ENCODE measurements at places on chromosomes 11 and 22.

GRCh38 chr22:26466196-26466595 lies 17.4 kb downstream of the HPS4 start:
- no peak for DNase-seq

GRCh38 chr11:34223021-34223813 lies 117.8 kb downstream of the NAT10 start:
- peak; percentile 50 for DNase-seq

GRCh38 chr11:91654686-91655085 lies 569.9 kb upstream of the FAT3 start:
- DNase-seq, result no peak

GRCh38 chr11:118436639-118437207 lies 431 bp downstream of the KMT2A start:
- peak; percentile 15 for DNase-seq

- no peak for DNase-seq
Observed at GRCh38 chr11:70555078-70555477, 156.7 kb downstream of the CTTN start.

DNA sequence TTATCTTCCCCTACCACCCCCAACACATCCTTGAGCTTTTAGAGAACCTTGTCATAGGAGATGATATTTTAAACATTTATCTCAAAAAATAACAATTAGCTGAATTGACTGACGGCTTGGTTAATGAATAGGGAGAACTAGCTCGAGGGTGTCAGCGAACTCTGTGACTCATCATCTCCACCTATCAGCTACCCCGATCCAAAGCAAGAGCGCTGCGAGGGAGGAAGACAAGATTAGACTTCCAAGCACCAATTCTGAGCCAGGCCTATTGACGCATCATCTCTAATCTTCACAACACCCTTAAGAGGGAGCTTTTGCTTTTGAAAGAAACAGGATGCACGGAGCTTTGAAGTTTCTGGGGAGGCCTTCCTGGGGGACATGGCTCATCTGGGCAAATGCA lies 51.0 kb upstream of the GALNT18 start:
- no peak for DNase-seq

DNA sequence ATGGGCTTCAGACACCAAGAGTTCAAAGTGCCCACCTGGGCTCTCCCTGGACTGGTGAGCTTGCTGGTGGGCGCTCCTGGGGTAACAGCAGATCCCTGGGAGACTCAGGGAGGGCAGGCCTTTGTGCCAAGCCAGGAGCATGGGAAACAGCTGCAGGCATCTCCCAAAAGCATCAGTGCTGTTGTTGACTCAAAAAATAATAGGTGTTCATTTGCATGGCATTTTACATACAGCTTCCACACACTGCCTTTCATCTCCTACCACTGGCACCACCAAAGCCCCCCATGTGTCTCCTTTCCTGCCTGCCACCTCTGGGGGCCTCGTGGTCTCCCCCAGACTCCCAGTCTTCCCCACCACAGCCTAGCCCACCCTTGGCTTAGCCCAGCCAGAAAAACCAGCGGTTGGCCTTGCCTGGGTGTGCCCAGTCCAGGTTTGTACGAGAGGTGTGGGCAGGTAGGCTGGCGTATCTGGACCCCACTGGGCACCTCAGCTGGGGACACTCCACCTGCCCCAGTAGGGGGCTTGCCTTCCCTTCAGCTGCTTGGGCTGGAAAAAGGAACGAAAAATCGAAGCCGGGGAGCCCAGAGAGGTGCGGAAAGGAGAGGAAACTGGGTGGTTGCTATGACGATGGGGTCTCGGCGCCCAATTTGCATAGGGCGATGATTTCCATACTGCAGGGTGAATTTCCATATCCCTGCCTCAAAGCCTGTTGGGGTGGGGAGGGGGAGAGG lies 15.0 kb downstream of the POU2F3 start:
- no peak for DNase-seq

DNA sequence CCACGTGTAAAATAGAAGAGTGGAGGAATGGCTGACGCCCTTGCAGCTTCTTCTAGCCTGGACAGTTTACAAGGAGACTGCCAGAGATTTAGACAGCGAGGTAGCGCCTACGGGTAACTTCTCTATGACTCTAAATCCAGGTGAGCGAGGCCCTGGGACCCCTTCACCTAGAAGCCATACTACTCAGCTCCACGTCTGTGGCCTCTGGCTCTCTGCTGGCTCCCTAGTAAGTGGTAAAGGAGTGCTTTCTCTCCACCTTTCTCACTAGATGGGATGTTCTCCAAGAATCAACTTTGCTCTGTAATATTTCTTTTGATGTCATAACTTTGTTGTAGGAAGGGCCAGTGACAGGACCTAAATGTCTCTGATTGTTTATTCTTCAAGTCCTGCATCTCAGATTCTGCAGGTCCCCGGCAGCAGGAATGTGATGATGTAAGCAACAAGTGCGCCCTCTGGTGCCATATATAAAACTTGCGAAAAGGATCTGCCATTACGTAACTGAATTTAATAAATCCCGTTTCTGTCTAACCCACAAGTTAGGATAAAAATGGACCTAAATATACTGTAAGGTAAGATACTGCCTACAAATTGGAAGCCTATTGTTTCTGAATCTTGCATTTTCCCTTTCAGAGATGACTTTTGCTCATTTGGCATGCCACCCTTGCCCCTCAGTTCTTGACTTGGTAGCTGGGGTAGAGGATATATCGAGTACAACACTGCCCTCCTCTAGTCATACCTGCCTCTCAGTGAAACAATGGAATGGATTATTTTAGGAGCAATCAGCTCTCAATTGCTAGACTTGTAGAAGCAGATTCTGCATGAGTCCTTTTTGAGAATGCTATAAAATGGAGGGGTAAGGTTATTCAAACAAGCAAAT lies 11.0 kb upstream of the PTPN5 start:
- DNase-seq, result peak; percentile 41

DNA sequence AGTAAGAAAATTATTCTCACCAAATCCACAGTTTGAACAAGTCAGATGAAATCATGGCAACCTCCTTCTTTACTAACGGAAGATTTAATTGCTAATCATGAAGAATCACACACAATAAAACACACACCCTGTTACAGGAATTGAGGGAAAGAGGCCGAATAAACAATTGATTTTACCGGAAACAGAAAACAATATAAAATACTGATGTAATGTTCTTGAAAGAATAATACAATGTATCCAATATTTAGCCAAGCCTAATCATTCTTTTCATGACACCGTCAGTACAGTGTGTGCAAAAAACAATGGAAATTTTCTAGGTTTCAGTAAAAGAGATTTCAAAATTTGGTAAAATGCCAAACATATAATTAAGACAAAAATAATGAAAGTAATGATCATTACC lies 23.4 kb downstream of the ASRGL1 start:
- no peak for DNase-seq

- DNase-seq, result no peak
Observed at GRCh38 chr11:2826679-2827056, 58.9 kb downstream of the CDKN1C start.

GRCh38 chr11:112455791-112456190 lies 195.1 kb upstream of the PLET1 start:
- DNase-seq, result no peak

- DNase-seq, result no peak
Observed at GRCh38 chr11:2424811-2425495, 19.4 kb downstream of the TRPM5 start.

DNA sequence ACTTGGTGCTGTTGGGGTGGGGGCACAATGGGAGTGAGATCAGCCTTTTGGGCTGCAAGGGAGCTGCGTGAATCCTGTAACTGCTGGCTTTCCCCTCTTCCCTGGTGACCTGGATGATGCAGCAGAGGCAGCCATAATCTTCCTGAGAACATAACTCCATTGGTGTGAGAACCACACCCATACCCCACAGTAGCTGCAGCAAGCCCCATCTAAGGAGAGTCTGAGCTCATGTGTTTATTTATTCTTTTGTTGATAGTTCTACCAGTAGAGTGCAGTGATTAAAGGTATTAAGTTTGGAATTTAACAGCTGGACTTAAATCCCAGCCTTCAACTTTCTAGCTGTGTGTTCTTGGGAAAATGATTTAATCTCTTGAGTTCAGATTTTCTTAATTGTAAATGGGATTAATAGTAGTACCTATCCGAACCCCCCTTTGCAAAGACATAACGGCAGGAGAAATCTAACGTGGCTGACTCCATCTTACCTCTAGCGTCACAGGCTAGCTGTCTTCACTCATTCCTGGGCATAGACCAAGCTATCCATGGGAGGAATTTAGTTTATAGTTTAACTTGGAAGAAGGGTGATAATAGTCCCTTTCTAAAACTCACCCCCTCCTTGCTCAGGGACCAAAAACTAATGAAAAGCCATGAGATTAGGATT lies 385.0 kb upstream of the DDI1 start:
- no peak for DNase-seq

DNA sequence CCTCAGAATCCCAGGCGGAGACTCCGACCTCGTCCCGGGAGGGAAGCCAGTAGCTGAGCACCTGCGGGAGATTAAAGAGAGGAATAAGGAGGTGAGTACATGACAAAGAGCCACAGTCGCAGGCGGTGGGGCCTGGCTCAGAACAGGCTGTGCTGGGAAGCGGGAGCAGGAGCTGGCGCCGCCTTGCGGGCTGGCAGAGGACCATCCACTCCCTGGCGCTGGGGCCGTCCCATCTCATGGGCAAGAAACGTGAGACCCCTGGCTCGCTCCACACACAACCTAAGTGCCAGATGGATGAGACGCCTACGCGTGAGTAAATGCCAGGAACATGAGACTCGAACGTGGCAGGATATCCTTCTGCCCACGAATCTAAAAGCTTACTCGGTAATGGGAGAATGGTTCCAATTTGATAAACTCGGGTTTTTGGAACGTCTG lies 6.3 kb downstream of the CEND1 start:
- DNase-seq, result peak; percentile 71

GRCh38 chr11:66546966-66547661 lies 411 bp downstream of the ACTN3 start:
- DNase-seq, result no peak

DNA sequence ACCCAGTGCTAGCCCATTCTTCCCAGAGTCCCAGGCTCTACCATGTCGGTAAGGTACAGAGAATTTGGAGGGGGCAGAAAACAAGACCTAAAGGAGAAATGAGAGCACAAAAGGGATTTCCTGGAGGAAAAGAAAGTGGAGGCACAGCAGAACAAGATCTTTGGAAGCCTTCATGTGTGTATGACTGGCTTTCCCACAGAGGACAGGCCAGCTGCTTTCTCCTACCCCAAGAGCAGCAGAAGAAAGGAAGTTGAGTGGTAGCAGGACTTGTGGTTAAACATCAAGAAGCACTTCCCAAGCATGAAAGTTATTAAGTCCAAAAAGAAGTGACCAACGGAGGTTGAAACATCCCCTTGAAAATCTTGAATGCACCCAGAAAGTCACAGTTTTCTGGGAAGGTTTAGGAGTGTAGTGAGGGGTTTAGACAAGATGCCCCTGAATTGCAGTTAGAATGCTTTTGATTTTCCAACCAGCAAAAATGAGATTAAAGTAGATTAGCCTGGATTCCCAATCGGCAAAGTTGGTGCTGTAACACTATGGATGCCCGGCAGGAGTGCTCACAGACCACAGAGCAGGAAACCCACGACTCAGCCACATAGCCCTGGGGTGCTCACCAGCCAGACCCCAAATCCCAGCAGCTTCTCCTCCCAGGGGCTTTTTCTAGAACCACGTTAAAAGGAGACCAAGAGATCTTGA lies 608 bp downstream of the TMPRSS13 start:
- DNase-seq, result no peak

DNA sequence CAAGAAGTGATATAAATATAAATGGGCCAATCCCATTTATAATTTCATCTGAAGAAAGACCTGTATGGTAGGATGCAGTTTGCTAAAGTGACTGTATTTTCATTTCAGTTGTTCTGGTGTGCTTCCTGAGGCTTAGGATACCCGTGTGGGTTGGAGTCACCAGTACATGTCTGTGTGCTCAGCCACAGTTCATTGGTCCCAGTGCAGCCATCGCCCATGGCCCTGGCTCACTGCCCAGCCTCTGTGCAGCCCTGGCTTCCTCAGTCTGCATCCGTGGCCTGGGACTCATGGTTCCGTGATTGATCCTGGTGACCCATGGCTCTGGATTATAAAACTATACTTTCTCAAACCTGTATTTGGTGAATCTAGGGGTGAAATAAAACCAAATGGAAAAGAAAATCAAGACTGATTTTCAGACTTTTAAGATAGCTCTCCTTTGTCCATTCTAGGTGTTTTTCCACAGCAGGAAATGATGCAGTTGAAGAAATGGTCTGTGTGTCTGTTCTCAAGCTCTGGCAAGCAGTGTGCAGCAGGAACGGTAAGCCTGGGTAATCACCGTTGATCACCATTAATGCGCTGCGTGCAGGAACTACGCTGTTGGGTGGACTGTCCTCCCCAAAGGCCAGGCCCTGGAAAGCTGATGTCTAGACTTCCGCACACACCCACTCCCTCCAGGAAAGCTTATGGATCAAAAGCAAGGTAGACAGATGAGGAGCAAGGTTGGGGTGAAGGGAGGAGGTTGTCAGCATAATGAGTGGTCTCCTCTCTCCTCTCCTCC lies 27.2 kb downstream of the TTC12 start:
- no peak for DNase-seq

- DNase-seq, result peak; percentile 96
Observed at GRCh38 chr11:57427727-57428082, 784 bp upstream of the SLC43A3 start.

DNA sequence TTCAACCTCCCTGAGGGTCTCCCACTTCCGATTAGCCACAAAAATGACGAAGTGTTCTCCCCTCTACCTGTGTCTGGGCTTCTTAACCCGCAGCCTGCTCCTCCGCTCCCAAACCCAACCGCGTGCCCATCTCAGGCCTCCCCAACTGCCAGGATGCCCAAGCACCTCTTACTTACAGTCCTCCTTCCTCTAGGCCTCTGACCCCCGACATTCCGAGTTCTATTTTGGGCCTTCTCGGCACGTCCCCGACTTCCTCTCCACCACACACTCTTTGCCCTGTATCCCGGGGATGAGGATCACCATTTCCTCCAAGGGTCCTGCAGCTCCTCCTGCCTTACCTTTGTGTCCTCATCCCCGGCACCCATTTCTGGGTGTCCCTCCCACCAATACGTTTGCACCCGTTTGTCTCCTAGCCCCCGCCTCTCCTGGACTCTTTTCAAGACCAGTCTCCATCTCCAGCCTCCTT lies 388 bp upstream of the MUS81 start:
- DNase-seq, result no peak

DNA sequence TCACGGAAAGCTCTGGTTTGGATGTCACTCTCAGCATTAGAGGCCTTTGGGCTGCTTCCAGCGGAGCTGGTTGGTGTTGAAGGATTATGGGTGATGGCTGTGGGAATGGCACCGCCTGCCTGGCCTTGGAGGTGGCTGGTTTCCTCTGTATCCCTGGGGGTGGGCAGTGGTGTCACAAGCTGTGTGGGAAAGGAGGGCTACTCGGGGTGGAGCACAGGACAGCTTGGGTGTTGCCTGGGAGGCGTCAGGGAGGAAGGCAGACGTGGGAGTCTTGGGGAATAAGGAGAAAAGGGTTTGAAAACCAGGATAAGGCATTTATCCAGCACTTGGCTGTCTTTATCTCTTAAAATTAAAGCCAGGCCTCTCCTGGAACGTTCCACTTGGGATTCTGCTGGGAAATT lies 71.8 kb downstream of the ADAMTS15 start:
- DNase-seq, result peak; percentile 35
